ENCODE measurements at places on chromosomes 4 and X.

DNA sequence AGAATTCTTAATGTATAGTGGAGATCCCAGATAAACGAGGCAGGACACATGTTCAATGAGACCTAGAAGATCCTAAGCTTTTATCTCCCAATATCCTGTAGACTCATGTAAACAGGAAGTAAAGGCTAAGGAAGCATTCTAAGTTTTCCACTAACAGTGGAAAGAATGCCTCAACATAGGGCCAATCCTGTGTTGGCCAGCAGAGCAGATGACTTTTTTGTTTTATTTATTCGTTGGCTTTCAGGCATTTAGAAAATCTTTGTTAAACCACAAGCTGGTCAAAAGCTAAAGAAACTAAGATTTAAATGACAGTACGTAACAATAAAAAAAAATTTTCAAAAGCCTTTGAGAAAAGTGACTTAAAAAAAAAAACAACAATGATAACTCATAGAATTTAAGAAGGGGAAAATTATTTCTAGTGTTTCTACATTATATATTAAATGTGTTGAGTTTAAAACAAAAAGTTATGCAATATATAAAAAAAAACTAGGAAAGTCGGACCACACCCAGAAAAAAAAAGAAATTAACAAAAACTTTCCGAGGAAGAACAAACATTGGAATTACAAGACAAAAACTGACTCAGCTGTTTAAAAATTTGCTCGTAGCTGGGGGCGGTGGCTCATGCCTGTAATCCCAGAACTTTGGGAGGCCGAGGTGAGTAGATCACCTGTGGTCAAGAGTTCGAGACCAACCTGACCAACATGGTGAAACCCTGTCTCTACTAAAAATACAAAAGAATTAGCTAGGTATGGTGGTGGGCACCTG lies 759.3 kb downstream of the FSTL5 start:
- DNase-seq = no peak

- peak; percentile 85 for DNase-seq
Measured at GRCh38 chrX:24479924-24480323, 14.8 kb downstream of the PDK3 start.

- DNase-seq = no peak
Measured at GRCh38 chr4:188732131-188732530, 592.9 kb downstream of the TRIML1 start.

- no peak for DNase-seq
Measured at GRCh38 chrX:2701600-2701999, 10.5 kb downstream of the CD99 start.

DNA sequence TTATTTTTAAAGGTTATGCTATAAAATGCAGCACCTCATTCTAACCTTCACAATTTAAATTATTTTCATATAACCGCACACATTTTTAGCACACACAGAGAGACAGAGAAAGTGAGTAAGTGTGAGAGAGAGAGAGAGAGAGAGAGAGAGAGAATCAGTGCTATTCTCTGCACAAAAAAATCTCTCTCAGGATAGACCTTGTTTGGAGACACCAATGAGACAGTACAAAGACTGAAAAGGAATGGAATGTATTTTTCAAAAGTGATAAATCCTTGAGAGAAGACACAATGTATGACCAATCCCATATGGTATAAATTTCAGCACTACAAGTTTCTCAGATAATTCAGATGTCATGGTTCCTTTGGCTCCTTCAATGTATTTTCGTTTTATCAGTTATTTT lies 132.1 kb upstream of the PCDH18 start:
- DNase-seq = no peak

DNA sequence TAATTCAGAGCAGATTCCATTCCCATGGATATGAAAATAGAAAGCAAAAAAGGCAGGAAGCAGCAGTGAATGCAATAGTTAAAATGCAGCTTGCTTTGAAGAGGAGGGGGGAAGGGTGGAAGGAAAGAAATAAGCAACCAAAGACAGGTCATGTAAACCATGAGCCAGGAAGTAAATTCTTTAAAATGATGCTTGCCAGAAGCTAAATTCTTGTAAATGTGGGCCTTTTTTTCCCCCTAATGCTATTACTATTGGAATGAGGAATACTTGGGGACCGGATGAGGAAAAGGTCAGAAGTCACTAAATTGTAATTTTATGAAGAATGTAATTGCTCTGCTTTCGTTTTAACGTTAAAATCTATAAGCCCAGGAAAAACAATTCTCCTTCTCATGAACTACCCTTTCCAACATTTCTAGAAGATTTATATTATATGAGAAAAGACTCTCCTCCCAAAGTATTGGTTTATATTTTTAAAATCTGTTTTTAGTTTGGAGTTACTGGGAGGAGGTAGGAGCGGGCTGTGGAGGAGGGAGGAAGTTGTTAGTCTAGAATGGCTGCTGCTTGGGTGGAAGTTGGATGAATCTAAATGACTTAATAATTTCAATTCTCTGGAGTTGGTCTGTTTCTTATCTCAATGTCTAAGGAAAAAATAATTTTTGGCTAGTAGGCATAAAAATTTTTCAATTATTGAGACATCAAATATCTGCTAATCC lies 77.6 kb upstream of the PCDH18 start:
- DNase-seq = no peak

DNA sequence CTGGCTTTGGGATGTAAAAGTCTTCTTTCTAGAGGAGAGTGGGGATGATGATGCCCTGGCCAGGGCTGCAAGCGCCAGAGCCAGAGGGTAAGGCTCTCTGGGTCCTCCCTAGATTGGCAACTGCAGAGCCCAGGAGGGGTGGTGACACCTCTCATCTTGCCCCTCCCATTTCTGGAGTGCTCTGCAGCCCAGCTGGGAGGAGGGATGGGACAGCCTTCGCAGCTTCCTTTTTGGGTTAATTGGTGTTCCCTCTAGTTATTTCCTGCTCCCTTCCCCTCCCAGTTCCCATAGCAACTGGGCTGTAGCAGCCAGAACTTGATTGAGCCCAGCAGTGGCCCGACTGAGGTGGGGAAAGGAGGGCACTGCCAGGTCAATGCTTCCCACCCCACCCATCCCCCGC lies 19.2 kb downstream of the NALF2 start:
- no peak for DNase-seq

DNA sequence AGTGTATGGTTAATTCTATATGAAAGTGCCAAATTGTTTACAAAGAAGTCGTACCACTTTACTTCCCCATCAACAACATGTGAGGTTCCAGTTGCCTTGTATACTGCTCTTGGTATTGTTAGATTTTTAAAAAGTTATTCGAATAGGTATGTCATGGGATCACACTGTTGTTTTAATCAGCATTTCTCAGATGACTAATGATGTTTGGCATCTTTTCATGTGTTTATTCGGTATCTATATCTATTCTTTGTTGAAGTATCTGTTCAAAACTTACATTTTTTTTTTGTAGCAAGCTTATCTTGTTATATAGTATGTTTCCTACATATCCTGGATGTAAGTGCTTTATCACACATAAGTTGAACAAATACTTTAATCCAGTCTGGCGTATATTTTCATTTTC lies 99.4 kb upstream of the MAB21L2 start:
- DNase-seq = no peak

- peak; percentile 92 for DNase-seq
Measured at GRCh38 chr4:113682730-113683537, 78.6 kb downstream of the CAMK2D start.

DNA sequence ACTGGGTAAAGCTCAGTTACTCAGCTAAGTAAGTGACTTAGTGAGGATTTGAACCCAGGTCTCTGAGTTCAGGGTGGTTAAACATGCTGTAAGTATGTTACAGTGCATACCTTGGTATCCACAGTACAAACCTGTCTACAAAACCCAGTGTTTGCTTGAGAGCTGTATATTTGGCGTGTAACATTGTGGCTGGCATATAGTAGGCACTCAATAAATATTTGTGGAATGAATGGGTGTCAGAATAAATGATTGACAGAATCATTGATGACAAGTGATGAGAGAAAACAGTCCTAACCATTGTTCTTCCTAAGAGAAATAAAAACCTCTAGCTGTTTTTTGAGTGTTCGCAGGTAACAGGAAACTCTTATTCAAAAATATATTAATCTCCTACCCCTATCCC lies 79.7 kb upstream of the BCOR start:
- DNase-seq = no peak

GRCh38 chr4:125551967-125552366 lies 237.2 kb downstream of the FAT4 start:
- no peak for DNase-seq

- no peak for DNase-seq
Measured at GRCh38 chr4:28254003-28254402, 1393.4 kb downstream of the STIM2 start.

- no peak for DNase-seq
Measured at GRCh38 chrX:46961097-46961496, 48.9 kb downstream of the JADE3 start.

GRCh38 chrX:20233336-20233735 lies 33.4 kb downstream of the RPS6KA3 start:
- no peak for DNase-seq

GRCh38 chrX:46040001-46040400 lies 505.2 kb downstream of the ZNF674 start:
- DNase-seq = no peak

DNA sequence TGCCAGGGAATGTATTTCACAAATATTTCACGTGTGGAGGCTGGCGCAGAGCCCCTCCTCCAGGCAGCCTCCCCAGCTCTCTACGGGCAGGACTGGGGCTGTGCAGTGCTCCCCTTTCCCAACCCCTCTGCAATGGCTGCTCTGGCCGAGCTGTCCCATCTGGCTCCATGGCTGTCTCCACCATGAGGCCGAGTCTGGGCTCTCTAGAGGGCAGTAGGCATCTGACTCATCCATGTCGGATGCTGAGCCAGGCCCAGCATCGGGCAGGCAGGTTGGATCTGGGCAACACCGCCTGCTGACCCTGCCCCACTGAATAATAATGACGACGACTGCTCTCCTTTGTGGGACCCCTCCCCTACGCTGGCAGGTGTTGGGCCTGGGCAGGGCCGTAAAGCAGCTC lies 11.0 kb upstream of the SH3TC1 start:
- no peak for DNase-seq

- no peak for DNase-seq
Measured at GRCh38 chr4:145423017-145423708, 58.5 kb upstream of the SMAD1 start.

DNA sequence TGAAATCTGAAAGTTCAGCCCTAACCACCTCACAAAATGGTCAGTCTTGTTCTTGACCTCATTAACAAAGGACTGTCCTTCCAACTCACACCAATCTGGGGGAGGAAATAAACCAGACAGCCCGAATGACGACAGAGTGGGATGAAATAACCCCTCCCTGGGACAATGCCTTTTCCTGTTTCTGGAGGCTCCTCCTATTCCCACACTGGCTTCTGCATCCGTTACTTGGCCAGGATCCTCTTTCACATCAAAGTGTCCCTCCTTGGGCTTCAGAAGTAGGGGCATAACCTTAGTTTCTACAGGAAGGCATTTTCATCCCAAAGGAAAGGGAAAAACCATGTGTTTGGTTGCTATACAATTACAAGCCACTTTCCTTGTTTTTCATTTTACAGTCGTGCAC lies 59.8 kb upstream of the RPL34 start:
- no peak for DNase-seq

- DNase-seq = no peak
Measured at GRCh38 chr4:189200353-189200752, 740.3 kb upstream of the FRG1 start.

DNA sequence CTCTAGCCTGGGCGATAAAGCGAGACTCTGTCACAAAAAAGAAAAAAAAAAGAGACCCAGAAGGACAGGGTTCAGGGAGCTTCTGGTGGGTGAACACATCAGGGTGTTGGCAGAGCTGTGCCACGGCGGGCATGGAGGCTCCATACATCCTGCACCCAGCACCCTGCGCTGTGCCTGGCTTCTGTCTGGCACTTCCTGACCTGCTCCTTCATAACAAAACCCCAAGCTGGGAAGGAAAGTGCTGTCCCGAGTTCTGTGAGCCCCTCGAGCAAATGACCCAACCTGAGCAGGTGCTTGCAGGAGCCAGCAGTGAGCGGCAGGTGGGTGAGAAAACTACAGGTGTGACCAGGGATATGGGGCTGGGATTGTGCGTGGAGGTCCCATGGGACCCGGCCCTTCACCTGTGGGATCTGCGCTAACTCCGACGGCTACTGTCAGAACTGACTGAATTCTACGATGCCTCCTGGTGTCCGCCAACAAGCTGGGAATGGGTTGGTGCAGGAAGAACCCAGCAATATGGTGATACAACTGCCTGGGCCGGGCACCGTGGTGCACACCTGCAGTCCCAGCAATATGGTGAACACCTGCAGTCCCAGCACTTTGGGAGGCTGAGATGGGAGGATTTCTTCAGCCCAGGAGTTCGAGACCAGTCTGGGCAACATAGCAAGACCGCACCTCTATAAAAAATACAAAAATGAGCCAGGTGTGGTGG lies 18.9 kb downstream of the ASMTL start:
- no peak for DNase-seq

- no peak for DNase-seq
Measured at GRCh38 chr4:138845054-138845453, 170.5 kb upstream of the NOCT start.

DNA sequence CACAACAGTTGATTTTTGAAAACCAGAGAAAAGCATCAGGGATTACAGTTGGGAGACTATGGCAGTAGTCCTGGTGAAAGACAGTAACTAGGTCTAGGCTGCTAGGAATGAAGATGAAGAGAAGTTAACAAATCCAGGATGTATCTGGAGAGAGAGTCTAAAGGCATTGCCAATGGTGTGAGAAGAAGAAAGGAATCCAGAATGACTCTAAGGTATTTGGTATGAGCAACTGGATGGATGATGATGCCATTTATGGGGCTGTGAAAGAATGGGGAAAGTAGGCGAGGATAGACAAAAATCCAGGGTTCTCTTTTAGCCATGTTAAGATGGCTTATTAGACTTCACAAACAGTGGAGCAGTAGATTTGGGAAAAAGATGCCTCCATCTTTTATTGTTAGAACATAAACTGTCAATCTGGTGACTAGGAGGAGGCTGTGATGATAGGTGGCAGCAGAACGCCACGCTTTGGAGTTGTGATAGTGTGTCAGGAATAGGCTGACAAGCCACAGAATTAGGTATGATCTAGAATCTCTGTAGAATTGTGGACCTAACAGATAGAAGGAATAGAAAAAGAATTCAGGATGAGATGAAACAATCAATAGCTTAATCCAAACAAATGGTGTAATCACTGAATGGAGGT lies 27.3 kb upstream of the JADE1 start:
- peak; percentile 61 for DNase-seq

DNA sequence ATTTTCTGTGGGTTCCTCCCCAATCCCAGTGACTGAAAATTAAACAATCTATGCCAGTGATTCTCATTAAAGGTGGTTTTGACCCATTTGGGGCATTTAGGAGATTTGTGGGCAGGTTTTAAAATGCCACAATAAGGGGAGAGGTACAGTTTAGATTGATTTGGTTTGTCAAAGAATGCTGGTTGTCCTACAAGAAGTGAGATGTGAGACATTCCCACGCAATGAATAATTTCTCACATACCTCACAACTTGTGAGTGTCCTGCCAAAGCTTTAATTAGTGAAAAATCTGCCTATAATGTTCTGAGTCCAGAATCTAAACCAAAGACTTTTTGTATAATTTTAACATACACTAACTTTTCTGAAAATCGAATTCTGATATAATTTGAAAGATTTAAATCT lies 199.4 kb downstream of the MAPK10 start:
- no peak for DNase-seq

GRCh38 chr4:36823199-36823967 lies 421.2 kb upstream of the NWD2 start:
- DNase-seq = no peak
